ENCODE measurements at places on chromosomes 11 and 22. TPM values are rescaled to one million over a fixed set of nuclear protein-coding genes. Genes with fewer than 3 reads are reported as not detected.

The MACROD1 gene
- 13.1 TPM for total RNA-seq

The OR5A1 gene
- not detected for total RNA-seq

The C22orf42 gene
- total RNA-seq: not detected

The VPS51 gene
- 231 TPM for total RNA-seq

The DHCR7 gene
- 109 TPM for total RNA-seq

The MMP12 gene
- not detected for total RNA-seq

Measured in cardiac atrium fibroblast (primary cell).